ENCODE measurements at places on chromosomes 6 and 20. TPM values are rescaled to one million over a fixed set of nuclear protein-coding genes. Genes with fewer than 3 reads are reported as not detected.

The UBR2 gene
- total RNA-seq, result 32.5 TPM

The RREB1 gene
- total RNA-seq, result 33.3 TPM

The SYCP2L gene
- 0.33 TPM for total RNA-seq

The MAK gene
- total RNA-seq, result 0.14 TPM

The OR2B6 gene
- total RNA-seq, result not detected

The PARD6B gene
- total RNA-seq, result 3.4 TPM

The E2F1 gene
- total RNA-seq, result 1.2 TPM

The CAP2 gene
- total RNA-seq, result 149 TPM

GRCh38 chr6:16493112-16493511 is 254.7 kb downstream of the GMPR start:
- peaks cover 46% of the 10 kb centered on the region for H3K4me1 ChIP-seq
- no peaks in the 10 kb centered on the region for H3K36me3 ChIP-seq
- no peak overlapping the region for H3K27ac ChIP-seq
- no peak overlapping the region for H3K4me3 ChIP-seq
- DNase-seq, result no peak

DNA sequence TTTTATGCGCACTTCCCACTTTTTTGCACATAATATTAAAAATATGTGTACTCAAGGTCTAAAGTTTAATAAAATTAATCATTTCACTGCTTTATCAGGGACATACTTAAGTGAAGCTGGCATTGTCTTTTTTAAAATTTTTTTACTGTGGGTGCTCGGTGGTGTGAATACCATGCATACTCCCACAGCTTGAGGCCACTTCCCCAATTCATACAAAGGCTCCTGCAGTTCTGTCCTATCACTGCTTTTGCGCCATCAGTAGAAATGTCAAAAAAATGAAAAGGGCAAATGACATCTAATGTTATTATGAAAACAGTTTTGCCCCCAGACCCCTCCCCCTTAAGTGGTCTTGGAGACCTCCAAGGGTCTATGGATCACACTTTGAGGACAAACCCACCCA is 464.1 kb upstream of the ARID1B start:
- H3K4me1 ChIP-seq, result no peaks in the 10 kb centered on the region
- H3K4me3 ChIP-seq, result no peak overlapping the region
- H3K36me3 ChIP-seq, result no peaks in the 10 kb centered on the region
- no peak overlapping the region for H3K27ac ChIP-seq
- no peak for DNase-seq

DNA sequence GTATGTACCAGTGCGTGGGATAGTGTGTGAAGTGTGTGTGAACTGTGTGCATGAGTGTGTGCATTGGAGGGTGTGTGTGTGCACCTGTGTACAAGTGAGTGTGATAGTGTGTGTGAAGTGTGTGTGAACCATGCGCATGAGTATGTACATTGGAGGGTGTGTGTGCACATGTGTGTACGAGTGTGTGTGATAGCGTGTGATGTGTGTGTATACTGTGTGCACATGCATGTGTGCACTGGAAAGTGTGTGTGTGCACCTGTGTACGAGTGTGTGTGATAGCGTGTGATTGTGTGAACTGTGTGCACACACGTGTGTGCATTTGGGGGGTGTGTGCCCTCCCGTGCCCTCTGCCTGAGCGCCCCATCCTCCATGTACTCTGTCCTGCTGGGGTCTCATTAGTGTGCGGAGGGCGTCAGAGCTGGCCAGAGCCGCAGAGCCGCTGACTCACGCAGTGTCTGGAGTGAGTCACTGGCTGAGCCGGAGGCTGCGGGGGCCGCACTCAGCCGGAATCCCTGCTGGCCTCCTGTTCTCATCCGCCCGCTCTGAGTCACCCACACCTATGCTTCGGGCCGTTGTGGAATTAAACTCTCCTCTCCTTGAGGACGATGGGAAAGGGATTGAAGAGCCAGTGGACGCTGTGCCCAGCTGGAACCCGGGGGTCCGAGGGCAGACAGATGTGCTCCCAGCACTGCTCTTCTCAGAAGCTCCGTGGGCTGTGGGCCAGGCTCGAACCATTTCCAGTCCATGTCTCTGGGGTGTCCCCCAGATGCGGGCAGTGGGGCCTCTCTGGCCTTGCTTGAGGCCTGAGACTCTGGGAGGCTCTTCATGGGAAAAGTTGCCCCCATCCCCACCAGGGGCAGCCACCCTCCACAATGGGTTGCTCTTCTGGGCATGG is 27.3 kb upstream of the STX16 start:
- peak; percentile 40 for DNase-seq
- H3K36me3 ChIP-seq, result no peaks in the 10 kb centered on the region
- no peak overlapping the region for H3K4me3 ChIP-seq

DNA sequence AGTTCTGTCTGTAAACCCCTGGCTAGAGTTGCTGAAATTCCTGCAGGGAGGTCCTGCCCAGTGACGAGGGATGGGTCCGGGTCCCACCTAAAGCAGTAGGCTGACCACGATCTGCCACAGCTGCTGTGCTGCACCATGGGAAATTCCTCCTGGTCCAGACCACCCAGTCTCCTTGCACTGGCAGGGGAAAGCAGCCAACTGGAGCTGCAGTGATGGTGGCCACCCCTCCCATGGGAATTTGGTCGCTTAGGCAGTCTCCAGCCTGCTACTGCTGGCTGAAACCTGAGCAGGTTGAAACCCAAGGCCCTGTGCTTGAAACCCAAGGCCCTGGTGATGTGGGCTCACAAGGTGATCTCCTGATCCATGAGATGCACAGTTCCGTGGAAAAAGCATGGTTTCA is 23.9 kb upstream of the MOXD1 start:
- no peak overlapping the region for H3K27ac ChIP-seq
- peaks cover under 1% of the 10 kb centered on the region for H3K27me3 ChIP-seq
- no peak for DNase-seq
- H3K4me1 ChIP-seq, result no peaks in the 10 kb centered on the region
- no peaks in the 10 kb centered on the region for H3K36me3 ChIP-seq

DNA sequence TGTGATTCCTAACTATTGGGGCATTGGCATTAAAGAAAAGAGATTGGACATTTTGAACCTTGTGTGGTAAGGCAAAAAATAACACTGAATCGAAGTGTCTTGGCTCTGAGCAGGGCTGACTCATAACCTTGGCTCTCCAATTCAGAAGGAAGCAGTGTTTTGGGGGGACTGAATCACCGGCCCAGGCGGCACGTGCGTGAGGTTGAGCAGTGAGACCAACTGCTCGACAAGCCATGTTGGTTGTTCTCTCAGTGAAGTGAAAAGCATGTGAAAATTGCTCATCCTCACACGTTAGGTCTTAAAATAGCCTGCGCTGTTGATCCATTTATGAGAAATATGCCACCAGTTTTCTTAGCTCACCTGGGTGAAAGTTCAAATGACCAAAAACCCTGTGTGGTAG is 137.8 kb upstream of the SPACA1 start:
- no peaks in the 10 kb centered on the region for H3K4me1 ChIP-seq
- peaks cover 28% of the 10 kb centered on the region for H3K27me3 ChIP-seq
- no peaks in the 10 kb centered on the region for H3K36me3 ChIP-seq

GRCh38 chr6:56786256-56786655 is 143.6 kb upstream of the DST start:
- no peak overlapping the region for H3K27ac ChIP-seq
- H3K4me3 ChIP-seq, result no peak overlapping the region
- H3K36me3 ChIP-seq, result peaks cover 8% of the 10 kb centered on the region
- H3K27me3 ChIP-seq, result no peaks in the 10 kb centered on the region

GRCh38 chr6:113701552-113702254 is 155.4 kb upstream of the MARCKS start:
- DNase-seq, result no peak
- H3K4me1 ChIP-seq, result peaks cover 4% of the 10 kb centered on the region
- H3K27ac ChIP-seq, result peak overlapping the region; percentile 18
- H3K36me3 ChIP-seq, result no peaks in the 10 kb centered on the region
- no peaks in the 10 kb centered on the region for H3K27me3 ChIP-seq

- no peaks in the 10 kb centered on the region for H3K4me1 ChIP-seq
- no peaks in the 10 kb centered on the region for H3K36me3 ChIP-seq
- peaks cover 89% of the 10 kb centered on the region for H3K27me3 ChIP-seq
- DNase-seq, result no peak
- no peak overlapping the region for H3K4me3 ChIP-seq
Observed at GRCh38 chr20:46269372-46269771, 38.9 kb downstream of the CDH22 start.

GRCh38 chr6:49329186-49329585 is 133.9 kb downstream of the MMUT start:
- no peak for DNase-seq
- no peak overlapping the region for H3K27ac ChIP-seq
- H3K27me3 ChIP-seq, result no peaks in the 10 kb centered on the region
- H3K36me3 ChIP-seq, result no peaks in the 10 kb centered on the region

GRCh38 chr6:111074311-111074710 is 13.0 kb upstream of the SLC16A10 start:
- H3K27me3 ChIP-seq, result no peaks in the 10 kb centered on the region
- H3K4me1 ChIP-seq, result no peaks in the 10 kb centered on the region
- H3K36me3 ChIP-seq, result no peaks in the 10 kb centered on the region
- H3K4me3 ChIP-seq, result no peak overlapping the region
- H3K27ac ChIP-seq, result no peak overlapping the region

- peak; percentile 24 for DNase-seq
- H3K4me3 ChIP-seq, result no peak overlapping the region
- H3K4me1 ChIP-seq, result peaks cover 18% of the 10 kb centered on the region
- no peaks in the 10 kb centered on the region for H3K27me3 ChIP-seq
Observed at GRCh38 chr6:161038229-161039031, 46.9 kb downstream of the MAP3K4 start.

GRCh38 chr6:68911811-68912210 is 276.7 kb downstream of the ADGRB3 start:
- H3K4me3 ChIP-seq, result no peak overlapping the region
- H3K36me3 ChIP-seq, result no peaks in the 10 kb centered on the region
- no peak overlapping the region for H3K27ac ChIP-seq
- H3K27me3 ChIP-seq, result no peaks in the 10 kb centered on the region

- H3K27me3 ChIP-seq, result no peaks in the 10 kb centered on the region
- no peak overlapping the region for H3K4me3 ChIP-seq
- H3K36me3 ChIP-seq, result peaks cover 93% of the 10 kb centered on the region
- no peak overlapping the region for H3K27ac ChIP-seq
Observed at GRCh38 chr20:36808317-36809257, 35.0 kb upstream of the DSN1 start.

- no peak overlapping the region for H3K27ac ChIP-seq
- H3K36me3 ChIP-seq, result no peaks in the 10 kb centered on the region
- no peak for DNase-seq
- no peaks in the 10 kb centered on the region for H3K4me1 ChIP-seq
- no peaks in the 10 kb centered on the region for H3K27me3 ChIP-seq
Observed at GRCh38 chr6:148151896-148152643, 190.6 kb upstream of the SASH1 start.

GRCh38 chr6:71194724-71195123 is 93.9 kb upstream of the OGFRL1 start:
- H3K27ac ChIP-seq, result no peak overlapping the region
- DNase-seq, result no peak
- H3K4me1 ChIP-seq, result no peaks in the 10 kb centered on the region
- no peaks in the 10 kb centered on the region for H3K36me3 ChIP-seq

DNA sequence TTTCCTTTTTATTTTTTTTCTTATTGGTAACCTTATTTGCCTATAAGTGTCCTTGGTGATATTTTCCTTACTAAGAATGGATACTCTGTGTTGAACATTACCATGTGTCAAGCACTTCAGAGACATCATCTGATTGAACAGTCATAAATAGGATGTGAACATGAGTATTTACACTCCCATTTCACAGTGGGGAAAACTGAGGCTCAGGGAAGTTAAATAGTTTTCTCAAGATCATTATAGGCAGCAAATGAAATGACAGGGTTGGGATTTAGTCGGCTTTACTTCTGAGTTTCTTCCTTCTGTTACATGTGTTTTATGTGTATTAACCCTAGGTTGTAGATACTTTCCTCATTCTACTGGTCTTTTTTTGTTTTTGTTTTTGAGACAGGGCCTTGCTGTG is 35.3 kb downstream of the TPX2 start:
- no peaks in the 10 kb centered on the region for H3K4me1 ChIP-seq
- H3K36me3 ChIP-seq, result no peaks in the 10 kb centered on the region
- H3K27ac ChIP-seq, result no peak overlapping the region
- no peak for DNase-seq
- H3K27me3 ChIP-seq, result no peaks in the 10 kb centered on the region
- no peak overlapping the region for H3K4me3 ChIP-seq

- no peaks in the 10 kb centered on the region for H3K27me3 ChIP-seq
- no peak for DNase-seq
- no peaks in the 10 kb centered on the region for H3K4me1 ChIP-seq
- H3K4me3 ChIP-seq, result no peak overlapping the region
Observed at GRCh38 chr6:144500892-144501291, 215.8 kb downstream of the UTRN start.

DNA sequence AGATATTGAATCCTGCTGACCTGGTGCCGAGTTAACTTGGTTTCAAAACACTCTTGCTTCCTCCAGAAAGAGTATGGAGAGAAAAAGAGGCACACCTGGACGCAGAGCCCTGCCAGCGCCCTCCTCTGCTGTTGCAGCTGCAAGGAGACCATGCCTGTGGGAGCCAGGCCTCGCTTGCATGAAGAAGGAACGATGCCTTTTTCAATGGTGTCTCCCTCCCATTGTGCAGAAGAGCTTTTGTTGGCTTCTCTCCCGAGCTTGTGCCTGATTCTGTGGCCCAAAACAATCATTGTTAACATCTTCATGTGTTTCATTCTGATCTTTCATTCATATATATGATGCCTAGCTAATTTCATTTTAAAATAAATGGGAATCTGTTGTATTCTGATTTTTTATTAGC is 98.1 kb downstream of the FAM120B start:
- no peak for DNase-seq
- H3K27me3 ChIP-seq, result no peaks in the 10 kb centered on the region
- H3K4me3 ChIP-seq, result no peak overlapping the region
- H3K36me3 ChIP-seq, result peaks cover 60% of the 10 kb centered on the region
- no peak overlapping the region for H3K27ac ChIP-seq

- no peaks in the 10 kb centered on the region for H3K27me3 ChIP-seq
- H3K27ac ChIP-seq, result no peak overlapping the region
- H3K36me3 ChIP-seq, result peaks cover 52% of the 10 kb centered on the region
Observed at GRCh38 chr20:62191781-62192559, 9.1 kb downstream of the MTG2 start.

DNA sequence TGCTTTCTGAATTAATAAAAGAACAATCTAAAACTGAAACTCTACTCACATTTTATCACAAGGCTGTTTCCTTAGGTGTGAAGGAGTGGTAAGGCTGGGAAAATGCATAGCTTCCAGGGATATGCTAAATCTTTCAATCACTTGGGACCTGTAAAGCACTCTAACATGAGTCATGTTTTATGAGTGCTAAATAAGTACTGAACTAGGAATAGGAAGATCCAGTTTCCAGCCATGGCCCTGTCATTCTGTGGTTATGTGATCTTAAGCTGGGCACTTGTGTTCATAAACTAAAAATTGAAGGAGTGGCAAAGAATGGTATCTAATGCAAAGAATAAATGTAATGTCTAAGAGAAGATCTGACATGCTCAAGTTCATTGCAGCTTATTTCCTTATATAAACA is 6.1 kb upstream of the TMEM200A start:
- no peaks in the 10 kb centered on the region for H3K4me1 ChIP-seq
- H3K4me3 ChIP-seq, result no peak overlapping the region
- no peak overlapping the region for H3K27ac ChIP-seq
- no peak for DNase-seq
- H3K27me3 ChIP-seq, result peaks cover 29% of the 10 kb centered on the region

GRCh38 chr6:77466055-77466450 is 2.8 kb upstream of the HTR1B start:
- H3K36me3 ChIP-seq, result no peaks in the 10 kb centered on the region
- peak overlapping the region; percentile 67 for H3K4me3 ChIP-seq
- peaks cover 75% of the 10 kb centered on the region for H3K27me3 ChIP-seq
- no peak overlapping the region for H3K27ac ChIP-seq
- peaks cover 38% of the 10 kb centered on the region for H3K4me1 ChIP-seq

GRCh38 chr6:75813476-75814250 is 64.6 kb downstream of the MYO6 start:
- no peaks in the 10 kb centered on the region for H3K4me1 ChIP-seq
- H3K27ac ChIP-seq, result no peak overlapping the region
- no peaks in the 10 kb centered on the region for H3K27me3 ChIP-seq

- no peak overlapping the region for H3K4me3 ChIP-seq
- no peaks in the 10 kb centered on the region for H3K4me1 ChIP-seq
- H3K27ac ChIP-seq, result no peak overlapping the region
- H3K27me3 ChIP-seq, result no peaks in the 10 kb centered on the region
Observed at GRCh38 chr20:1130058-1130694, 11.8 kb downstream of the PSMF1 start.

Data from left ventricle myocardium inferior (tissue), 1 donor.